ENCODE measurements at places on chromosomes 1 and 21. TPM values are rescaled to one million over a fixed set of nuclear protein-coding genes. Genes with fewer than 3 reads are reported as not detected.

DNA sequence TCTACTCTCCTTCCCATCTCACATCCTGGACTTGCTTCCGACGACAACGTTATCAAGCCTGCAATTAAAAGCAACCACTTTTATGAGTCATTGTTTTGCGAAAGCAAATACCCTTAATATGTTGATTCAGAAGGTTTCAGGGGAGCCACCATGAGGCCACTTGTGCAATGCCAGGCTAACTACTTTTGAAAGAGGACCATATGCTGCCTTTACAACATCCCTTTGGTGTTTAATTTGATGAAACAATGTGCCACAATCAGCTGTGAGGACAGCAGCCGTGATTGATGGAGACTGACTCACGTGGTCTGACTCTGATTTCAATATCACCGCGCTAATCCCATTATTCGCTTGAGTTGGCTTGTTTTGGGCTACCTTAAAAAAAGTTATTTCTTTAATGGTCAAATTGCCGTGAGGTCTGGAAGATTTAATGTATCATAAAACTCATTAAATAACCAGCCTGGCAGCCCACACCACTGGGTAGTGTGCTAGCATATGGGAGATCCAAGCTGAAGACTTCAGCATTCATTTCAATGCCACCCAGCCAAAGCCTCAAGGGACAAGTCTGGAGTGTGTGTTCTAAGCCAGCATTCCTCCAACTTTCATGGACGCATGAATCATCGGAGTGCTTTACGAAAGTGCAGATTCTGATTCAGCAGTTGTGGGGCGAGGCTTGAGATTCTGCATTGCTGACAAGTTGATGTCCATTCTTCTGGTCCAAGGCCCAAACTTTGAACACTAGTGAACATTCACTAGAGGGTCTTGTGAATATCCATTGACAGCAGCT is 73.3 kb upstream of the PAXBP1 start:
- peak; percentile 82 for DNase-seq

GRCh38 chr1:233022246-233022645 is 71.8 kb downstream of the NTPCR start:
- no peak for DNase-seq

- no peak for DNase-seq
Observed at GRCh38 chr1:25978403-25978802, 19.5 kb downstream of the PAFAH2 start.

- DNase-seq, result no peak
Observed at GRCh38 chr1:206117151-206117948, at the start of gene AVPR1B. TSS of gene AVPR1B (minus strand) at chr1:206117388. CDS start at chr1:206116890, 498 bp downstream.

- peak; percentile 97 for DNase-seq
Observed at GRCh38 chr1:96416111-96416595, 305.4 kb upstream of the PTBP2 start.

The HSD3B2 gene
- total RNA-seq, result not detected

The BECN2 gene
- total RNA-seq, result not detected
